Liver (tissue), 10 donors: ENCODE measurements at places on chromosomes 13 and 19. TPM values are rescaled to one million over a fixed set of nuclear protein-coding genes. Genes with fewer than 3 reads are reported as not detected.

Gene MYO1F
- polyA plus RNA-seq, result 6.2 TPM

- H3K27ac ChIP-seq, result peak overlapping the region; percentile 6
- H3K27me3 ChIP-seq, result no peaks in the 10 kb centered on the region
- no peaks in the 10 kb centered on the region for H3K4me1 ChIP-seq
- H3K36me3 ChIP-seq, result no peaks in the 10 kb centered on the region
- no peak for DNase-seq
Measured at GRCh38 chr13:110239280-110240125, 67.5 kb downstream of the COL4A1 start.

Gene KLK10
- polyA plus RNA-seq, result not detected

Gene CFAP97D2
- not detected for polyA plus RNA-seq

Gene PRPF31
- polyA plus RNA-seq, result 31.7 TPM

DNA sequence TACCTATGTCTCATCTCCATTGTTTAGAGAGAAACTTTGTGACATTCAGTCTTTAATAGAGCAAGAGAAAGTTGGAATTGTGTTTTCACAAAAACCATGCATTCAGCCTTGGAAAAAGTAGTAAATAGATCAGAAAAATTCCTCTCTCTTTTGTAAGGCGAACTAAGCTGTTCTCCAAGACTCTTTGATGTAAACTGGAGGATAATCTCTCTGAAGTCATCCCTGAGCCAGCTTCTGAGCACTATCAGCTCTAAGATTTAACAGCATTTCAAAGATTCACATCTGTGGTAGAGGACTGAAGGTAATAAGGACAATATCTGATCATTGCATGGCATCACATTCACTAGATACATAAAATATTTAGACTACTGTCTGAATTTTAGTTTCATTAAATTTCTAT, 904.6 kb upstream of the ATXN8OS start:
- H3K27me3 ChIP-seq, result no peaks in the 10 kb centered on the region
- DNase-seq, result no peak
- H3K4me1 ChIP-seq, result no peaks in the 10 kb centered on the region

GRCh38 chr13:42567906-42568305, 6.0 kb upstream of the TNFSF11 start:
- no peaks in the 10 kb centered on the region for H3K27me3 ChIP-seq
- H3K36me3 ChIP-seq, result no peaks in the 10 kb centered on the region
- no peak overlapping the region for H3K27ac ChIP-seq
- no peak overlapping the region for H3K4me3 ChIP-seq

GRCh38 chr13:93468433-93468832, 241.8 kb downstream of the GPC6 start:
- no peaks in the 10 kb centered on the region for H3K27me3 ChIP-seq
- no peaks in the 10 kb centered on the region for H3K36me3 ChIP-seq
- no peak overlapping the region for H3K4me3 ChIP-seq

Gene LILRA6
- 1.0 TPM for polyA plus RNA-seq

DNA sequence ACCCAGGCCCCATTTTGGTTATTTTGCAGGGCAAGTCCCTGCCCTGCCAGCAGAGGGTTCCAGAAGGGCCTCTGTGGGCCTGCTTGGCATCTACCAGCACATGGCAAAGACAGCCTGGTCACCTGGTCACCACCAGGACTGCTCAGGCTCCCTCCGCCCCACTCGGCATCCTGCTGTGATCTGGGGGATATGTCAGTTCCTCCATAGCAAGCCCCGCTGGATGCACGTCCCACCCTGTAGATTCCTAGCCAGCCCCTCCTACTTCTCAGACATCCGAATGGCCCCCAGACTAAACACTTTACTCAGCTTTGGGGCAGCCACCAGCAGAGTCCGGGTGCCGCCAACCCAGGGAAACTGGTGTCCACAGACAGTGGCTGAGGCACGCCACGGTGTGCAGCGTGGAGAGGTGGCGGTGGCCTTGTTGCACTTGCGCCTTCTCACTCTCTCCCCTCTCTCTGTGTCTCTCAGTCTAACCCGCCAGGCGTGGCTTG, 31.8 kb upstream of the USE1 start:
- no peak for DNase-seq
- H3K27ac ChIP-seq, result no peak overlapping the region

Gene UFM1
- polyA plus RNA-seq, result 40.0 TPM

DNA sequence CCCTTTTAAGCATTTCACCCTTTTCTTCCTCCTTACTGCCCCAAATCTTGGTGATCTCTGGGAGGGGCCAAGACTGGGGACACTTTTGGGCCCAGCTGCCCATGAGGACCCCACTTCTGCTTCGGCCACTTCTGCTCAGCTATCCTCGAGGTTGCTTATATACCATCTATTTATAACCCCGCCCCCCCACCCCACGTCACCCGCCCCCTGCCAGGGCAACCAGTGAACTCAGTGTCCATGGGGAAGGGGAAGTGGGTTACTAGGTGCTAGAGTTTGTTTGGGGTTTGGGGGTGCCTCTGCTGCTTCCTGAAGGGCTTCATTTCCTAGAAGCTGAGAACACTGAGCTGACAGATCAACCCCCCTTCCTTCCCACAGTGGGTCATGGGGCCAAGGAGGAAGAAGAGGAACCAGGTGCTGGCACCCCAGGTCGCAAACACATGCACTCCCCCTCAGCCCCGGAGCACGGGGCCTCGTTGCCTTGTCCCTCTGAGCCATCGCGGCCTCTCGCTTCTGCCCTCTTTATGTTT, 6.1 kb upstream of the ADGRE5 start:
- H3K36me3 ChIP-seq, result no peaks in the 10 kb centered on the region
- H3K27ac ChIP-seq, result peak overlapping the region; percentile 54
- no peaks in the 10 kb centered on the region for H3K4me1 ChIP-seq
- H3K4me3 ChIP-seq, result no peak overlapping the region
- DNase-seq, result no peak

GRCh38 chr13:26476111-26476781, 81.2 kb upstream of the WASF3 start:
- no peaks in the 10 kb centered on the region for H3K27me3 ChIP-seq
- no peak overlapping the region for H3K4me3 ChIP-seq
- no peak for DNase-seq
- H3K27ac ChIP-seq, result peak overlapping the region; percentile 74

Gene LCP1
- 27.1 TPM for polyA plus RNA-seq

DNA sequence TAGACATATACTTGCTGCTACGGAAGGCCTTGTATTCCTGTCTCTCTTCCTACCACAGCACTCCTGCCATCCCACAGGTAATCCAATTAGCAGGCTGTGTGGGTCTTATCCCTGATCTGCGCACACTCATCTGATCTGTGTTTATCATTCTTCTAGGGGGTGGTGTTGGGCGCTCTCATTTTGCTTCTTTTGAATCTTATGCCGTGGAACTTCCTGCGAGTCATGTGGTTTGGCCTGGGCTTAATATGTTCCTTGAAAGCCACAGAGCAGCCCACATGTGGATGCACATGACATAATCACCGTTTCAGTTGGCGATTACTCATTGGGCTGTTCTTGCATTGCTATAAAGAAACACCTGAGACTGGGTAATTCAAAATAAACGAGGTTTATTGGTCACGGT, 7.5 kb downstream of the RASA3 start:
- no peaks in the 10 kb centered on the region for H3K27me3 ChIP-seq
- H3K4me1 ChIP-seq, result no peaks in the 10 kb centered on the region
- no peak overlapping the region for H3K27ac ChIP-seq
- H3K4me3 ChIP-seq, result no peak overlapping the region

DNA sequence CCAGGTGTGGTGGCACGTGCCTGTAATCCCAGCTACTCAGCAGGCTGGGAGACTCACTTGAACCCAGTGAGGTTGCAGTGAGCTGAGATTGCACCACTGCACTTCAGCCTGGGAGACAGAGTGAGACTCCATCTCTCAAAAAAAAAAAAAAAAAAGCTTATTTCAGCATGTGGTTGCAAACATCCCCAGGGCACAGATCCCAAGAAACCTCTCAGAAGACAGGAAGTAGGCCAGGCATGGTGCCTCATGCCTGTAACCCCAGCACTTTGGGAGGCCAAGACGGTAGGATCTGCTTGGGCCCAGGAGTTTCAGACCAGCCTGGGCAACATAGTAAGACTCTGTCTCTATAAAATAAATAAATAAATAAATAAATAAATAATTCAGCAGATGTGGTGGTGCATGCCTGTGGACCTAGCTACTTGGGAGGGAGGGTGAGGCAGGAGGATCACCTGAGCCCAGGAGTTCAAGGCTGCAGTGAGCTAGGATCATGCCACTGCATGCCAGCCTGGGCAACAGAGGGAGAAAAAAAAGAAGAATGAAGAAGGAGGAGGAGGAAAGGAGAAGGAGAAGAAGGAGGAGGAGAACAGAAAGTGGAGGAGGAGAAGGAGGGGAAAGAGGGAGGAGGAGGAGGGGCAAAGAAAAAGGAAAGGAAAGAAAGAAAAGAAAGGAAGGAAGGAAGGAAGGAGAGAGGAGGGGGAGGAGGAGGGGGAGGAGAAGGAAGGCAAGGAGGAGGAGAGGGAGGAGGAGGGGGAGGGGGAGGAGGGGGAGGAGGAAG, 4.3 kb upstream of the LRRC8E start:
- H3K4me3 ChIP-seq, result no peak overlapping the region
- no peak overlapping the region for H3K27ac ChIP-seq
- no peaks in the 10 kb centered on the region for H3K4me1 ChIP-seq
- H3K36me3 ChIP-seq, result no peaks in the 10 kb centered on the region
- H3K27me3 ChIP-seq, result no peaks in the 10 kb centered on the region

Gene IER2
- polyA plus RNA-seq, result 23.6 TPM

GRCh38 chr13:73283636-73284035, 224.8 kb downstream of the KLF5 start:
- no peaks in the 10 kb centered on the region for H3K4me1 ChIP-seq
- DNase-seq, result no peak
- H3K27ac ChIP-seq, result no peak overlapping the region
- no peaks in the 10 kb centered on the region for H3K36me3 ChIP-seq

- DNase-seq, result no peak
- no peaks in the 10 kb centered on the region for H3K27me3 ChIP-seq
- H3K4me1 ChIP-seq, result no peaks in the 10 kb centered on the region
- no peak overlapping the region for H3K27ac ChIP-seq
Measured at GRCh38 chr13:36192166-36192565, 22.2 kb downstream of the SOHLH2 start.

DNA sequence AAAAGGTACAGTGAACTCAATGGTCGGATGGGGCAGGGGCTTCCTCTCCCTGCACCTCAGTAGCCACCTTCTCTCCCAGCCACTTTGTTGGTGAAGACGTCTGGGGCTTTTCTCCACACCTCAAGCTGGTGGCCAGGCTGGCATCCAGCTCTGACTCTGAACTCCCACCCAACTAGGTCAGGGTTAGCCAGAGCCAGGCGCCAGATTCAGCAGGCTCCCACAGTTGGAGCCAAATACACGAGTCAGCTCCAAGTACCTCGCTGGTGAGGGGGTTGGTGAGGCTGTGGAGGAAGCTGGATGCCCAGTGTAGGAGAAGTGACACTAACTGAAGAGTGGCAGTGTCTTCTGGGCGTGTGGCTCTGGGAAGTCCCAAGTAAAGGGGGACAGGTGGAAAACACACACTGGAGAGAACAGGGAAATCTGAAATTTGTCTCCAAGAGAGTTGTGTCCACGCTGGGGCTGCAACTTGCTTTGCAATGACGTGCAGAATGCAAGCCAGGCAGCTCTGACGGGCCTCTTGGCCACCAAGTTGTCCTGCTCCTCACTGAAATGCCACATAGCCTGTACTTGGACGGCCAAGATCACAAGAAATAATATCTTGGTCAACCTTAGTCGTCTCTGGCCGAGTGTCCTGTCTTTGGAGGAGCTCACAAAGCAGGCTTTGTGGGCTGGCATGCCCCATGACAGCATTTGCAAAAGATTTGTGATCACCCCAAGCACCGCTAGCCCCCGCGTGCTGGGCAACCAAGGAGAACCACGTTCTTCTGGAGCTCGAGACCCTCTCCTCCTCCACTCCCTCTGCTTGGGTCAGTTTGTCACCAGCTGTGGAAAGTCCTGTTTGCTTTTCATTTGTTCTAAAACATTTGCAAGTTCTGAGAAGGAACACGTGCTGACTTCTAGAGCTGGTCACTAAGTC, 18.1 kb downstream of the SLC7A1 start:
- no peaks in the 10 kb centered on the region for H3K27me3 ChIP-seq
- no peaks in the 10 kb centered on the region for H3K36me3 ChIP-seq
- H3K27ac ChIP-seq, result no peak overlapping the region

DNA sequence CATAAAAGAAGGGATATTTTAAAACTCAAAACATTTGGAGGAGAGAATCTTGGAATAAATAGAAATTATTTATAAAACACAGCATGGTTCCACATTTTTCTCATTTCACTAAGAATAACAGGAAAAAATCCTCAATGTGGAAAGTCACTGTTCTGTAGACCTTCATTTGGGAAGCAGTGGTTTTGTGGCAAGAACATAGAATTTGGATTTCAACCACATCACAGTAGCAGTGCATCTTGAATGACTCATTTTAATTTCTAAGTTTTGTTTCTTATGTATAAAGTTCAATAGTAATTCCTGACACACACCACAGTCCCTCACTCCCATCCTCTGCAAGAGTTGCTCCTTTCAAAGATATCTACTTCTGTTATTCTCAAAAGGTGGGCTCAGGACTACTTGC, 264.0 kb downstream of the ENOX1 start:
- H3K27me3 ChIP-seq, result no peaks in the 10 kb centered on the region
- no peaks in the 10 kb centered on the region for H3K4me1 ChIP-seq
- DNase-seq, result no peak
- no peak overlapping the region for H3K4me3 ChIP-seq
- H3K36me3 ChIP-seq, result no peaks in the 10 kb centered on the region

DNA sequence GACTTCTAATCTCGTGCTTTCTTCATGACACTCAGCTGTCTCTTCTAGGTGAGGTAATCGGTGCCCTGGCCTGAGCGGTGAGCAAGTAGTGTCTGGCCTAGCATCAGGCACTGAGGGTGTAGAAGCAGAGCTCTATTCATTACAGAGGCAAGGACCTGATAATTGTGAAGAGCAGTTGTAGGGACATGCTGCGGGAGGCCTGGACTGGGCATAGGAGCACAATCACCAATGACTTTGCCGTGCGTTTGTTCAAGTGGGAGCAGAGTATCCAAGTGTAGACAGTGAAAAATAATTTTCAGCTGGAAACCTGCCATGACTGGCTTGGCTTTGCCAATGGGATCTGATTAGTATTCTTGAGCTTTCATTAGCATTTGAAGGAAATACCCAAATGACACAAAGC, 32.1 kb upstream of the DCLK1 start:
- no peak overlapping the region for H3K27ac ChIP-seq
- no peaks in the 10 kb centered on the region for H3K27me3 ChIP-seq
- H3K36me3 ChIP-seq, result no peaks in the 10 kb centered on the region
- H3K4me1 ChIP-seq, result no peaks in the 10 kb centered on the region
- DNase-seq, result no peak

- H3K4me3 ChIP-seq, result no peak overlapping the region
- no peak for DNase-seq
- H3K27me3 ChIP-seq, result no peaks in the 10 kb centered on the region
- no peaks in the 10 kb centered on the region for H3K36me3 ChIP-seq
- H3K4me1 ChIP-seq, result no peaks in the 10 kb centered on the region
Measured at GRCh38 chr19:3494051-3494450, 6.4 kb downstream of the DOHH start.

DNA sequence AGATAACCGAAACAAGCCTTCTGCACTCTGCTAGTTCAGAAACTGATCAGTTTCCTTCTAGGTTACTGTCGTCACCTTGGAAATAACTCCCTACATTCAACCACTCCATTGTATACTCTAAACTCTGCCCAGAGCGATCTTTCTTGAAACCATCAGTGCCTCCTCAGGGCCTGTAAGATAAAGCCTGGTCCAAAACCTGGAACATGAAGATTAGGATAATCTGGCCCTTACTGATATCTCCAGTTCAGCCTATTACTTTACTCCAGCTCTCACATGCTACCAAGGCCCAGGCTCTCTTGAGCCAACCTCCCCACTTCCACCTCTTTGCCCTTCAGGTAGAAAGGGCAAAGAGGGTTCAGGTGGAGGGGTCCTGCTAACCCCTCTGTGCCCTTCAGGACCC, 125.3 kb upstream of the RXFP2 start:
- H3K27me3 ChIP-seq, result no peaks in the 10 kb centered on the region
- no peaks in the 10 kb centered on the region for H3K4me1 ChIP-seq
- H3K4me3 ChIP-seq, result no peak overlapping the region
- no peaks in the 10 kb centered on the region for H3K36me3 ChIP-seq
- no peak overlapping the region for H3K27ac ChIP-seq

Gene WTIP
- polyA plus RNA-seq, result 0.08 TPM
